ENCODE measurements at places on chromosomes 3 and 15. TPM values are rescaled to one million over a fixed set of nuclear protein-coding genes. Genes with fewer than 3 reads are reported as not detected.
A peak's percentile ranks its signal among the peaks of the same experiment; 100 is the strongest.

- no peak for DNase-seq
- no peaks in the 10 kb centered on the region for H3K36me3 ChIP-seq
- no peak overlapping the region for H3K27ac ChIP-seq
These were observed 2.2 kb upstream of the KPNA1 start for GRCh38 chr3:122516846-122517360.

- no peaks in the 10 kb centered on the region for H3K27me3 ChIP-seq
- H3K4me1 ChIP-seq: no peaks in the 10 kb centered on the region
- no peak overlapping the region for H3K27ac ChIP-seq
- no peak for DNase-seq
- H3K4me3 ChIP-seq: no peak overlapping the region
These were observed 29.9 kb downstream of the NIT2 start for GRCh38 chr3:100364421-100364820.

- H3K4me1 ChIP-seq: no peaks in the 10 kb centered on the region
- no peaks in the 10 kb centered on the region for H3K36me3 ChIP-seq
- H3K27me3 ChIP-seq: no peaks in the 10 kb centered on the region
- H3K4me3 ChIP-seq: no peak overlapping the region
- DNase-seq: no peak
- H3K27ac ChIP-seq: no peak overlapping the region
These were observed 540.1 kb downstream of the NTRK3 start for GRCh38 chr15:87716422-87716821.

- no peak for DNase-seq
- peaks cover 58% of the 10 kb centered on the region for H3K36me3 ChIP-seq
These were observed 46.7 kb downstream of the TOP2B start for GRCh38 chr3:25618028-25618427.

GRCh38 chr15:22952796-22953579, 27.2 kb downstream of the CYFIP1 start:
- no peaks in the 10 kb centered on the region for H3K27me3 ChIP-seq
- no peak overlapping the region for H3K4me3 ChIP-seq

GRCh38 chr3:37256447-37256846, 82.1 kb upstream of the LRRFIP2 start:
- peaks cover 39% of the 10 kb centered on the region for H3K36me3 ChIP-seq
- peak; percentile 24 for DNase-seq
- no peak overlapping the region for H3K4me3 ChIP-seq
- peaks cover 16% of the 10 kb centered on the region for H3K4me1 ChIP-seq

DNA sequence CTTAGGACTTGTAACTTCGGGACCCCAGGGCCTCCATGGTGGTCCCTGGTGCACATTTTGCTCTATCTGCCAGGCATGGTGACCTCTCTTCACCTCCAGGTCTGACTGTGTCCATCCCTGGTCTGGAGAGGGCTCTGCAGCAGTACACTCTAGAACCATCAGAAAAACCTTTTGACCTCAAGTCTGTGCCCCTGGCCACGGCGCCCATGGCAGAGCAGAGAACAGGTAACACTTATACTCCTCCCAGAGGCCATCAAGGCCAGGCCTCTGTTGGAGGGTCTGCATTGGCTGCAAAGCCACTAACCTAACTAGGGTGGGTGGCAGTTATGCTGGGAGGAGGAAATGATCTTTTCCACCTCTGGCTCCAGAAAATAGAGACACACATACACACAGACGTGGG, 10.3 kb upstream of the HMCES start:
- no peaks in the 10 kb centered on the region for H3K4me1 ChIP-seq
- H3K27me3 ChIP-seq: no peaks in the 10 kb centered on the region
- no peak for DNase-seq

- H3K4me3 ChIP-seq: no peak overlapping the region
- no peaks in the 10 kb centered on the region for H3K27me3 ChIP-seq
- no peak for DNase-seq
- H3K27ac ChIP-seq: no peak overlapping the region
- H3K36me3 ChIP-seq: no peaks in the 10 kb centered on the region
These were observed 254.5 kb downstream of the NEK10 start for GRCh38 chr3:27114684-27115083.

- peaks cover 46% of the 10 kb centered on the region for H3K4me1 ChIP-seq
- no peak for DNase-seq
- no peak overlapping the region for H3K4me3 ChIP-seq
These were observed 60.3 kb downstream of the RGMA start for GRCh38 chr15:93028632-93029213.

GRCh38 chr3:10398341-10398740, 77.4 kb upstream of the SEC13 start:
- no peak overlapping the region for H3K4me3 ChIP-seq
- H3K27ac ChIP-seq: no peak overlapping the region
- no peak for DNase-seq
- no peaks in the 10 kb centered on the region for H3K36me3 ChIP-seq

GRCh38 chr3:69999140-70000027, at the start of gene SAMMSON:
TSS of gene SAMMSON (plus strand) at chr3:69999733.
- H3K36me3 ChIP-seq: no peaks in the 10 kb centered on the region
- H3K27ac ChIP-seq: no peak within 1 kb of the TSS
- H3K4me1 ChIP-seq: no peaks in the 10 kb centered on the region

GRCh38 chr3:52341123-52341522, 25.0 kb downstream of the DNAH1 start:
- H3K4me1 ChIP-seq: no peaks in the 10 kb centered on the region
- H3K36me3 ChIP-seq: peaks cover 34% of the 10 kb centered on the region
- no peak overlapping the region for H3K4me3 ChIP-seq

The ZNF502 gene
- 2.7 TPM for total RNA-seq

The BRPF1 gene
- 34.6 TPM for total RNA-seq

The FGF7 gene
- not detected for total RNA-seq

The SLC22A13 gene
- 0.66 TPM for total RNA-seq

The CELSR3 gene
- total RNA-seq: 5.9 TPM

The TM4SF18 gene
- total RNA-seq: not detected

The ALPK3 gene
- total RNA-seq: 0.40 TPM

The HCLS1 gene
- 321 TPM for total RNA-seq

Data from T-cell (primary cell).